Activated T-cell treated with anti-CD3 and anti-CD28 coated beads for 4 hours (primary cell): ENCODE measurements at places on chromosomes 12 and 14.

- DNase-seq: no peak
Observed at GRCh38 chr12:64083285-64084210, 138.5 kb downstream of the KICS2 start.

- no peak for DNase-seq
Observed at GRCh38 chr12:118219772-118220171, 83.8 kb downstream of the PEBP1 start.

GRCh38 chr12:53218551-53219291 is 11.7 kb upstream of the ITGB7 start:
- no peak for DNase-seq

DNA sequence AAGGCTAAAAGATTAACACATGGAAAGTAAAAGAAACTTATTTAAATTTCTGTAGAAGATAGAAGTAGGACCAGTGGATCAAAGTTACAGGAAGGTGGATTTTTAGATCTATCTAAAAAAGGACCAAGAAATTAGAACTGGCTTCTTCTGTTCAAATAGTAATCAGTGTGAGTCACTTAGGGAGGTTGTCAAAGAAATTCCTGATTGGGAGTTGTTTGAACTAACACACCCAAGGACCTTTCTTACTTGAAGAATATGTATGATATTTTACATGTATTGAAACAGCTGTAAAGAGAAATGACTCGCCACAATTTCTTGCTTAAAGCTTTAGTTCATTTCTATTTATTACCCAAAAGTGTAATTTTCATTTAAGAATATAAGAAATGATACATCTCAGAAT is 256.9 kb downstream of the RAD51B start:
- DNase-seq: no peak

- DNase-seq: no peak
Observed at GRCh38 chr12:57517187-57517586, 3.1 kb downstream of the DDIT3 start.

- no peak for DNase-seq
Observed at GRCh38 chr14:52700701-52701172, 5.4 kb upstream of the ERO1A start.

DNA sequence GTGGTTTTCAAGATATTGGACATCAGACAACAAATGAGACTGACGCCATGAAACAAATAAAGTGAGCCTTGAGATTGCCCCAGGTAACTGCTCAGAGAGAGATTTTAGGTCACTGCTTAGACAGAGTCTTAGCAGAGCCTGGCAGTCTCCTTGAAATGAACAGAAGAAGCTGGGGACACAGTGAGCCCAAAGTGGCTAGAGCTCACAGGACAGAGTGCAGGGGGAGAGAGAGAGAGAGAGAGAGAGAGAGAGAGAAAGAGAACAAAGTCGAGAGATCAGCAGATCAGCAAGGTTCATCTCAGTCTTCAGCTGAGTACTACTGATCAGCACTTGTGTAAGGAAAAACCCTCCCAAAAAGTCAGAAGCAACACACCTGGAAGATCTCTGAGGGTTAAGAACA is 147.4 kb downstream of the RMST start:
- DNase-seq: no peak

GRCh38 chr12:82176761-82177490 is 181.3 kb downstream of the CCDC59 start:
- DNase-seq: no peak

DNA sequence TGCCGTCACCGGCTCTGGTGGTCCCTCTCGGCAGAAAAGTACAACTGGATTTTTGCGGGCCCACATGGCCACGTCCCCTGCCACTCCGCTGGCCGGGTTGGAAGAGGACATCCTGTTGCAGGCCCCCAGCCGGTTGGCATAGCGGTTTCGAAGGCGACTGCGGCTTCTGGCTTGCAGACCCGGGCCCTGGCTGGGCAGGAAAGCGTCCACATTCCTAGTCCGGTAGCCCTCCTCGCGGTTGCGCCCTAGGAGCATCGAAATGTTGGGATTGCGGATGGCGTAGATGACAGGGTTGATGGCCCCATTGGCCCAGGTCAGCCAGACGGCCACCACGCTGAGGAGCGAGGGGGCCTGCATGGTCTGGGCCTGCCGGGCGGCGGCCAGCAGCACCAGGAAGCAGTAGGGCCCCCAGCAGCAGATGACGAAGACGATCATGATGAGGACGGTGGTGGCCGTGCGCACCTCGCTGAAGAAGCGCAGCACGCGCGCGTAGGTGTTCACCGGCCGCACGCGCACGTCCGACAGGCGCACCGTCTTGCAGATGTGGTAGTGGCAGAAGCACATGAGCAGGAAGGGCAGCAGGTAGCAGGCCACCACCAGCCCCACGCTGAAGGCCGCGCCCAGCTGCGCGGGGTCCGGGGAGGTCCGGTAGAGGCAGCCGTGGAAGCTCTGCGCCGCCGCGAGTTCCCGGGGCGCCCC is 1.2 kb downstream of the GPR135 start:
- DNase-seq: no peak

DNA sequence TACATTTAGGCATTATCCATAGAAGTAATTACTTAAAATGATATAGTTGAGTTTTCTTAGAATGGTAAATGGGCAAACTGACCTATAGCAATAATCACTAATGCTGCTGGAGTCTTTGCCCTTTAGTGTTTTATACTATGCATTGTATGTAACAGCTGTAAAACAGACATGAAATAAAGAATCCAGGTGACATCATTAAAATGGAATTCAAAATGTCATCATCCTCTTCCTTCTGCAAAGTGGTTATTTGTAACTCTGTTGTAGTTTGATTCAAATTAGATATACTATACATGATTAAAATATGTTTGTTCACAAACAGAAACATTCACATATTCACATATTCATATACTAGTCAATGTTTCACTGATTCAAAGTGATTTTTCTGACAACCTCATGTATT is 598.8 kb downstream of the SLC16A7 start:
- DNase-seq: no peak

DNA sequence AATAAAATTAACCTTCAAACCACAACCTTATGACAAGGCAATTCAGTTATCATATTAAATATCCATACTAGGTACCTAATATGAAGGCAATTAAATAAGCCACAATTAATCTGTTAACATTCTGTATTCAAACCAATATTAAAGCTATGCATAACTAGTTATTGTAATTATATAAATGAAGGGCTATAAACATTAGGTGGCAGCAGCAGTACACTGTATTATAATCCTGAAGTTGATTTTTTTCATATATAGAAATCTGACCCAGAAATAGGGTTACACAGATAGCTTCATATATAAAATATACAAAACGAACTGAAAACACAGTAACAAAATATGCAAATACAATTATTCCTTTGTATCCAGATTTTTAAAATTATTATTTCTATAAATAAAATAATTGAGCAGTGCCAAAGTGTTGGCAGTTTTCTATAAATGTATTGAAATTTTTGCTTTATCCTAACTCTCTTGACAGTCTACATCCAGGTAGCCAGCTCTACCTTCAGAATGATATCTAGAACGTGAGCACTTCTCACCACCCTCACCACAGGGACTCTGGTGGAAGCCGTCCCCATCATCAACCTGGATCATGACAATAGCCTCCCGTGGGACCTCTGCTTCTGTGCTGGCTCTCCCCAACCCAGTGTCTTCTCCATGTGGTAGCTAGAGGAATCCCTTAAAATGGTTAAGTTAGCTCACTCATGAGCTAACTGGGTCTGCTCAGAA is 136.2 kb downstream of the MED13L start:
- DNase-seq: no peak

- DNase-seq: no peak
Observed at GRCh38 chr12:67592228-67593011, 56.1 kb upstream of the DYRK2 start.

GRCh38 chr12:80041692-80042091 is 57.6 kb upstream of the OTOGL start:
- no peak for DNase-seq

DNA sequence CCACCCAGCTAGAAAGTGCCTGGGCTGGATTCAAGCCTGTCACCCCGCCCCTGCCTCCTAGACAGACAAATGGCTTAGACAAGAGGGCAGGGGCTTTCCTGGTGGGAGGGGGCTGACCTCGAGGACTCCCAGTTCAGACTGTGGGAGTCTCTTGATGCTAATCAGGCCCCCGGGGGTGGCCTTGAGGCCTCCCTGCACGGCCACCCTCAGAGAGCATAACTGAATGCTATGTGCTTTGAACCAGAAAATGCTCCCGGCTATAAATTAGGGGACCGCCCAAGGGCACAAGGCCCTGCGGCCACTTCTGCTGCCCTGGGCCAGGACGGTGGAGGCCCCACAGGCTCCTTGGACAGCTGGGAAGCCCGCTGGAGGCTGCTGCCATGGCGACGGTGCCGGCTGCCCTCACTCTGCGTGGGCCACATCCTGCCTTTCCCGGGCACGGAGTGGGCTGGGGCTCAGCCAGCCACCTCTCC is 111.0 kb upstream of the NCOR2 start:
- DNase-seq: no peak
